ENCODE measurements at places on chromosomes 16 and 17.

- no peak for DNase-seq
Measured at GRCh38 chr17:59287452-59287851, 44.0 kb upstream of the YPEL2 start.

- DNase-seq: no peak
Measured at GRCh38 chr16:23494188-23494587, 16.1 kb downstream of the GGA2 start.

GRCh38 chr16:73040735-73041402 is 7.1 kb downstream of the ZFHX3 start:
- DNase-seq: no peak

GRCh38 chr16:84566545-84567257 is 51.2 kb downstream of the COTL1 start:
- no peak for DNase-seq

DNA sequence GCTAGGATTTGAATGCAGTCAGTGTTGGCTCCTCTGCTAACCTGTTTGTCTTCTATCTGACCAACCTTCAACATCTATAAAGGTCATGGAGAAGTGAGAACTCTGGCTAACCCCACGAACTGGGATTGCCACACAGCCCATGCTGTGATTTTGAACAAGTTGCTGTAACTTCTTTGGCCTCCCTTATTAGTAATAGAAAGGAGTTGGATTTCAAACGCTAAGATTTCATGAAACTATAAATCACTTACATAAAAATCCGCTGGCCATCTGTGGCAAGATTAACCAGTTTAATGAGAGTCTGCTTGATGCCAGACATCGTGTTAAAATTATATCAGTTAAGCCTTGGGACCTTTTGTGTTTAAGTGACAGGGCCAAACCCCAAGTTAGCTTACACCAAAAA is 53.4 kb downstream of the HSD17B2 start:
- DNase-seq: no peak

GRCh38 chr17:61401389-61402072 is 1.9 kb downstream of the TBX2 start:
- DNase-seq: no peak

DNA sequence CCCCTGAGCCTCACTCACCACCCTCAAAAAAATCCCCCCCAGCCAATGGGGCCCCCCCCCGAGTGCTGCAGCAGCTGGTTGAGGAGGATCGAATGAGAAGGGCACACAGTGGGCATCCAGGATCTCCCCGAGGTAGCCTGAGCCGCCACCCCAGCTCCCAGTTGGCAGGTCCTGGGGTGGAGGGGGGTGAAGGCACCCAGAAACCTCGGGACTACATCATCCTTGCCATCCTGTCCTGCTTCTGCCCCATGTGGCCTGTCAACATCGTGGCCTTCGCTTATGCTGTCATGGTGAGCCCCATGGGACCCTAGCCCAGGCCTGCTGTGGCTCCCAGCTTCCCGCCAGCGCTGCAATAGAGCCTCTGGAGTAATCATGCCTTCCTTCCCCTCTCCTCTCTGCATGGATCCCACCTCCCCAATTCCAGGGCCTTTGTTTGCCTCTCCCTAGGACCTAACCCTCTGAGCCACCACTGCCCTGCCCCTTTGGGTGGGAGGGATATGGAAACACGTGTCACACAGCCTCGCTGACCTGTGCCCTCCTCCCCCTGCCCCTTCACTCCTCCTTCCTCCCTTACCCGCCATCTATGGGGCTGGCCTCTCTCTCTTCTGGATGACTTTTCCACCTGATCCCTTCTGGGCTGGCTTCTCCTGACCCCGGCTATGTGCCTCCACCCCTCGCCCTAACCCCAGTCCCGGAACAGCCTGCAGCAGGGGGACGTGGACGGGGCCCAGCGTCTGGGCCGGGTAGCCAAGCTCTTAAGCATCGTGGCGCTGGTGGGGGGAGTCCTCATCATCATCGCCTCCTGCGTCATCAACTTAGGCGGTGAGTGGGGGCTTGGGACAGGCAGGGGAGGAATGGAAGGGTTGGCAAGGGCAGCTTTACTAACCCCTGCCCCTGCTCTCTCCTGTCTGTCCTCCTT is 1.9 kb downstream of the PRRT2 start:
- DNase-seq: no peak

GRCh38 chr17:48149787-48150463 is 42.4 kb downstream of the SNX11 start:
- no peak for DNase-seq

DNA sequence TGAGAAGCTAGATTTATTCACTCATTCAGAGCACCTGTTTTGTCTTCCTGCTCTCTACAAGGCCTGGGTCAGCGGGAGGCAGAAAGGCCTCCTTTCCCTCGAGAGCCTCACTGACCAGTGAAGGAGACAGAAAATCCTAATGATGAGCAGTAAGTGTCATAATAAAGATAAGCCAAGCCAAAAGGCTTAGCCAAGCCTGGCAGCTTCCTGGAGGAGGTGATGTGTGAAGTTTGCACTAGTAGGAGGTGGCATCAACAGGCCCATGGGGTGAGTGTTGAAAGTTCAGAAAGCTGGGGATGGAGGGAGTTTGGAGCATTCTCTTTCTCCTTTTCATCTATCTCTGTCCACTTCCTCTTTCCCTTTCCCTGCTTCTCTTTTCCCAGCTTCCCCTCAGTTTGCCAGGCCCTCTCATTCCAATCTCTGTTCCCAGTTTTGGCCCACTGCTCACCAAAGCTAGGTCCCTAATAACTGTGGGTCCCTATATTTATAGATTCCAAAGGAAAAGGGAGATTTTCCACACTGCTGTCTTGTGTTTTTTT is 16.5 kb upstream of the SPNS3 start:
- no peak for DNase-seq

Measured in activated naive CD4-positive, alpha-beta T cell (primary cell).